Activated CD8-positive, alpha-beta memory T cell treated with anti-CD3 and anti-CD28 coated beads, Interleukin-2, amount 50 U/mL, for 48 hours (primary cell): ENCODE measurements at places on chromosomes 16 and 17.

DNA sequence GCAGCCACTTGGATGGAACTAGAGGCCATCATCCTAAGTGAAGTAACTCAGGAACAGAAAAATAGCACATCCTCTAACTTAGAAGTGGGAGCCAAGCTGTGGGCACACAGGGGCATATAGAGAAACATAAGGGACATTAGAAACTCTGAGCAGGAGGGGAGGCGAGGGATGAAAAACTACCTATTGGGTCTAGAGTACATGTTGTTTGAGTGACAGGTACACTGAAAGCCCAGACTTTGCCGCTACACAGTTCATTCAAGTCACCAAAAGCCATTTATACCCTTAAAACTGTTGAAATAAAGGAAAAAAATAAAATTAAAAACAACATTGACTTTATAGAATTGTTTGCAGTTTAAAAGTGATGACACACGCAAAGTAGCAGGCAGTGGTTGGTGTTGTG, 236.6 kb downstream of the SNX29 start:
- no peak for DNase-seq

DNA sequence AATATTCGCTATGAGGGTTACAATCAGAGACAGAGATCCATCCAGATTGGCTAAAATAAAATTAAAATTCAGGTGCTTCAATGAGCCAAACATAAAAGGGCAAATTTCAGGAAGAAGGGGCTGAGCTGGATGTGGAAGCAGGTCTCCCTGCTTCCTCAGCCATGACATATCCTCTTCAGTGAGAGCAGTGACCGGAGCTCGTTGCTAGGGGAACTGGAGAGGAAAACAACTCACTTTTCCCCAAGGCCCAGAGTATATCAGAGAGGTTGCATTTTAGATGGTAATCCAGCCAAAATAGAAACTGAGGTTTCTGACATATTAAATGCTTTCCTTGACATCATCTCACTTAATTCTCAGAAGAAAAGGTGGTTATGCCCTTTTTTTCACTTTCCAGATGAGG, 503.5 kb downstream of the HS3ST4 start:
- DNase-seq, result no peak

DNA sequence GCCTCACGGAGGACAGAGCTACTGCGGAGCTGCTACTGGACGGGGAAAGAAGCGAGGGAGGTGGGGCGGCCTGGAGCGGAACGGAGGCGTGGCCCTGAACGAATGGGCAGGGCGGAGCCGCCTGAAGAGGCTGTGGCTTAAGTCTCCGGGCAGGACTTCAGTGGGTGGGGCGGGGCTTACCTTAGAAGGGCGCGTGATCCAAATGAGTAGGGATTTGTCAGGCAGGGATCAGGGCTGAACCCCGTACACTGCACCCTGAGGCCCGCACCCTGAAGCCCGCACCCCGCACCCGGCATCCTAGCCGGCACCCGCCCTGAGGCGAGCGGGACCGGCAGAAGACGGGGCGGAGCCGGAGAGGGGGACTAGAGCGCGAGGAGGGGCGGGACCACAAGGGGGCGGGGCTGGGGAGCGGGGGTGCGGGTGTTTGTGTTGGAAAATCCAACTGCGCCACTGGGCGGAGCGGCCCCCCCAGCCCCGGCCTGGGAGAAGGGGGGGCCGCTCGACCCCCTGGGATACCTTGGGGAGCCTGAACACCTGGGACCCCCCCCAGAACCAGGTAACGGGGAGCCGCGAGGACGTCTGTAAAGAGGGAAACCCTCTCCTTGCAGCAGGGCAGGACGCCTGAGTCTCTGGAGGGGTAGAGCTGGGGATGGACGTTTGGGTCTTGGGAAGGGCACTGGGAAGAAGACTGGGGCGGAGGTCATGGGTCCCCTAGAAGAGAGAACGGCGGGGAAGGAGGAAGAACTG, at the start of gene KDM6B:
KDM6B (plus strand) TSS at position 423 of the 747 bp plus-strand sequence. CDS start 11,338 bp downstream, outside the sequence.
- peak; percentile 88 for DNase-seq

GRCh38 chr16:85090181-85090580, 22.1 kb downstream of the CIBAR2 start:
- no peak for DNase-seq

DNA sequence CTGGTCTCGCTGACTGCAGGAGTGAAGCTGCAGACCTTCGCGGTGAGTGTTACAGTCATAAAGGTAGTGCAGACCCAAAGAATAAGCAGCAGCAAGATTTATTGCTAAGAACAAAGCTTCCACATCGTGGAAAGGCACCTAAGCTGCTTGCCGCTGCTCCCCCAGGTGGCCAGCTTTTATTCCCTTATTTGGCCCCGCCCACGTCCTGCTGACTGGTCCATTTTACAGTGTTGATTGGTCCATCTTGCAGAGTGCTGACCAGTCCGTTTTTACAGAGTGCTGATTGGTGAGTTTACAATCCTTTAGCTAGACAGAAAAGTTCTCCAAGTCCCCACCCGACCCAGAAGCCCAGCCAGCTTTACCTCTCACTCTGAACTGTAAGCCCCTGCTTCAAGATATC, 227.8 kb downstream of the ABCC12 start:
- no peak for DNase-seq

DNA sequence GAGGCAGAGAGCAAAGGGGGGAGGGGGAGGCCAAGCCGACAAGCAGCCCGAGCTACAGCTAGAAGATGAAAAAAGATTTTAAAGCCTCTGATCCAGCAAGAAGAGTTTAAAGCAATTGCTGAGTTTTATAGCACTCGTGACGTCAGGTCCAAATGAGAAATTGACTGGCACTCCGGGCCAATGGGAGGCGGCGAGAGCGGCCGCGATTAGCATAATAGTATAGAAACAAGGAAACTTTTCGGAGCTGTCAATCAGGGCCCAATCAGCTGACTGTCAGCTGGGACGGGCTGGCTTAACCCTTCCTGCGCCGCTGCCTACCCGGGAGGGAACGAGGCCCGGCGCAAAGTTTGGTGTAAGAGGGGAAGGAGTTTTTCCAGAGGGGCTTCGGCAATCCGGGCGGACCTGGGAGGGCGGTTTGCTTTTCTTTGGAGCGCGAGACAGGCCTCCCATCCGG, at the start of gene MAF:
MAF (minus strand) TSS at position 100 of the 454 bp plus-strand sequence. CDS start 835 bp downstream, outside the sequence.
- DNase-seq, result peak; percentile 85

GRCh38 chr17:77677211-77677610, 281.3 kb upstream of the TNRC6C start:
- DNase-seq, result no peak

GRCh38 chr17:80365001-80365965, 49.7 kb upstream of the ENDOV start:
- no peak for DNase-seq

GRCh38 chr17:82938486-82938872, 98.7 kb upstream of the ZNF750 start:
- no peak for DNase-seq

DNA sequence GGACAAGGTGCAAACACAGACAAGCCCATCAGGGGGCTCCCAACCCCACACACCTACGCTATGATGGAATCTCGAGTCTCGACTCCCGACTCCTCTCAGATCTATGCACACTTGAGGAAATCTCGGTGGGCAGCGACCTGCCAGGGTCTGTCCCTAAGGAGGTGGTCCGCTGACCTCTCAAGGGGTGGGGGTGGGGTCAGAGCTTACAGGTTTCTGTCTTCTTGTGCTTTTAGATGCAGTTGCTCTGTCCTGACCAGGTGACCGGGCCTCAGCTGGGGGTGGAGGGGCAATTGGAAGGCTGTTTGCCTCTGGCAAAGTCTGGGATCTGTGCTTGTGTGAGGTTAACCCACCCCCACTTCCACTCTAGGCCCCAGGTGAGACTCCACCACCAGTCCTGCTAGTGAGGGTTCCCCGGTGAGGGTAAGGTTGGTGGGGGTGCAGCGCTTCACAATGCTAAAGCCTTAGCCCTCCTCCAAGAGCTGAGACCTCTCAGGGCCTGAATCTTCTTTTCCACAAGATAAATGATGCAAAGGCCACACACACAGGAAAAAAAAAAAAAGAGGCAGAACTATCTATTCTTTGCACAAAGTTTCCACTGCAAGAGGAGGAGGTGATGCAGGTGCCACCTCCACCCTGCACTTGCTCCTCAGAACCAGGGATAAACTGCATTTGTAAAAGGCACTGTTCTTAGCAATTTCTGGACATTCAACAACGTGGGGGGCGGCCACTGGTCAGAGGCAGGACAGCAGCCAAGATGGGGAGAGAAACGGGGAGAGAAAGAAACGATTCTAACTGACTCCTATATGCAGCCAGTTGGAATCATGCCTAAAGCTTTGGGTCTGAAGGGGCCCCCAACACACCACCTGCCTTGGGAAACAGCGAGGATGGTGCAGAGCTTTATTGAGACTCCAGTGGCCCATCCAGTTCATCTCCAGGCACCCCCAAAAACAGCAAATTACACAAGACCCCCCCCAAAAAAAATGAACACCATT, 4.1 kb downstream of the CISD3 start:
- DNase-seq, result no peak

- DNase-seq, result peak; percentile 76
Observed at GRCh38 chr17:59001158-59001814, 105.4 kb downstream of the TRIM37 start.

DNA sequence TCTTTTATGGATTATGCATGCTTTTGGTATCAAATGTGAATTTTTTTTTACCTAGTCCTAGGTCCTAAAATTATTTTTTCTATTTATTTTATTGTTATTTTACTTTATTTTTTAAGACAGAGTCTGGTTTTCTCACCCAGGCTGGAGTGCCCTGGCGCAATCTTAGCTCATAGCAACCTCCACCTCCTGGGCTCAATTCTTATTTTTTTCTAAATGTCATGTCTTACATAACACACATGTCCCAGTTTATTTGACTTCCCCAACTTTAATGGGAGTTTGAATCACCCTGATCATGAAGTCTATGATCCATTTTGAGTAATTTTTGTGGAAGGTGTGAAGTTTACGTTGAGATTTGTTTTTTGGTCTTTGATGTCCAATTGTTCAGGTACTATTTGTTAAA, 3.3 kb upstream of the CCL18 start:
- DNase-seq, result no peak

- DNase-seq, result no peak
Observed at GRCh38 chr17:37693328-37693727, 50.1 kb upstream of the DDX52 start.

- DNase-seq, result no peak
Observed at GRCh38 chr16:83878838-83879237, 20.1 kb upstream of the MLYCD start.

DNA sequence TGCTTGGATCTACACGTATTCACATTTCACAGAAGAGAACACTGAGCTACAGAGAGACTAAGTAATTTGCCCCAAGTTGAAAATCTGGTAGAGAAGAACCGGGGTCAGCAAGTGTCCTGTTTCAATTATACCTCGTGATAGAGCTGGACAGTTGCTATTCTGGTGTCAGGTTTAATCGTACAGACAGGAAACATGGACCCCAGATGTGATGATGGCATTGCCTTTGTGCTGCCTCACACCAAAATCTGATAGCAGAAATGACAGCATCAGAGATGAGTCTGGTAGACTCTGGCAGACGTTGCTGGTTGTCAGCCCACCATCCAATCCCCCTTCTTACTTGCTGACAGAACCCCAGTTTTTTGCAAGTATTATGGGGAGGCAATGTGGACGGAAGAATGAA, 112.1 kb upstream of the FOXF1 start:
- no peak for DNase-seq

DNA sequence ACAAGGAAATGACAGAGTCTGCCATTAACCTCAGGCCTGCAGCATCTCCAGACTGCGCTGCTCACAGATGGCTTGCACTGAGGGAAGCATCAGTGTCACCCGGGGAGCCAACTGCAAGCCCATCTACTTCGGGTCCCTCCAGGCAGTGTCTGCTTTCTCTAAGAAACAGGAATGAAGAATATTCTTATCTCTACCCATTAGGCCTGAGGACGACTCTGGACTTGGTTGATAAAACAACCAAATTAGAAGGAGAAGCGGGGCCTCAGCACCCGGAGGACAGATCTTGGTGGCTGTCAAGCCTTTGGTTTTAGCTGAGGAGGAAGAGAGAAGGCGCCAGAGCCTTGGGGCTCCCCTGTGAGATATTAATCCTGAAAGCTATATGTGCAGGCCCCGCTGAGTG, 19.5 kb upstream of the MGAT5B start:
- DNase-seq, result no peak

DNA sequence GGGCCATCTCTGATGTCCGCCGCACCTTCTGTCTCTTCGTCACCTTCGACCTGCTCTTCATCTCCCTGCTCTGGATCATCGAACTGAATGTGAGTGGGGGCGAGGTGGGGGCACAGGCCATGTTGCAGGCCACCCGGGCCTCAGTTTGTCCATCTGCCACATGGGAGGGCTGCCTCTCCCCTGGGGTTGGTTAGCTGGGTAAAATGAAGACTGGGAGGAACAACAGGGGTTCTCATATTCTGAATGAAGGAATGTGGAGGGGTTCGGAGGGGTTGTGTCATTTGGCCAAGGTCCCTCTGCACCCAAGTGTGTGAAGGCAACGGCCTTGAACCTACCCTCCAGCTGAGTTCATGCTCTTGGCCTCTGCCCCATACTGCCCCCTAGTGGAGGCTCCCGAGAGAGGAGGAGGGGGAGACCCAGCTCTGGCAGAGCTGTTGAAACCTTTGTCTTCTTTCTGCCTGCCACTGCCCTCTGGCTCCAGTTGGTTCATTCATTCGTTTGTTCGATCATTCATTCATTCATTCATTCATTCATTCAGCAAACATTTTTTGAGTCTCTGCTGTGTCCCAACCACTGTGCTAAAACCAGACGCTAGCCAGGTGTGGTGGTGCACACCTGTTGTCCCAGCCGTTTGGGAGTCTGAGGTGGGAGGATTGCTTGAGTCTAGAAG, 11.4 kb upstream of the TCAP start:
- peak; percentile 97 for DNase-seq

DNA sequence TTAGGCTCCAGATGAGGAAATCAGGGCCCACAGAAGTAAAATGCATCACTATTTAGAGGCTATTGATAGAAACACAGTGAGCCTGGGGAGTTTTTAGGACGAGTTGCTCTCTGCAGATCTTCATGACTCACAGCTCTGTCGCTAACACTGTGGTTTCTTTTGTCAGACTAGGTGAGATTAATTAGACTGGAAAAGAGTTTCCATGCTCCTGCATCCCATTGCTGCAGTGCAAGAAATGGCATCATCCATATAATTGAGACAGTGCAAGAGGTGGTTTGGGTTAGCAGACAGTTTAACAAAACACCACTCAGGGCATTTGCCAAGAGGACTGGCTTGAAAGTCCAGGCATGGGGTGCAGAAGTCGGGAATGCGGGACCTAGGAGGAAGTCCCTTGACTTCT, 198.8 kb upstream of the CACNG5 start:
- no peak for DNase-seq

DNA sequence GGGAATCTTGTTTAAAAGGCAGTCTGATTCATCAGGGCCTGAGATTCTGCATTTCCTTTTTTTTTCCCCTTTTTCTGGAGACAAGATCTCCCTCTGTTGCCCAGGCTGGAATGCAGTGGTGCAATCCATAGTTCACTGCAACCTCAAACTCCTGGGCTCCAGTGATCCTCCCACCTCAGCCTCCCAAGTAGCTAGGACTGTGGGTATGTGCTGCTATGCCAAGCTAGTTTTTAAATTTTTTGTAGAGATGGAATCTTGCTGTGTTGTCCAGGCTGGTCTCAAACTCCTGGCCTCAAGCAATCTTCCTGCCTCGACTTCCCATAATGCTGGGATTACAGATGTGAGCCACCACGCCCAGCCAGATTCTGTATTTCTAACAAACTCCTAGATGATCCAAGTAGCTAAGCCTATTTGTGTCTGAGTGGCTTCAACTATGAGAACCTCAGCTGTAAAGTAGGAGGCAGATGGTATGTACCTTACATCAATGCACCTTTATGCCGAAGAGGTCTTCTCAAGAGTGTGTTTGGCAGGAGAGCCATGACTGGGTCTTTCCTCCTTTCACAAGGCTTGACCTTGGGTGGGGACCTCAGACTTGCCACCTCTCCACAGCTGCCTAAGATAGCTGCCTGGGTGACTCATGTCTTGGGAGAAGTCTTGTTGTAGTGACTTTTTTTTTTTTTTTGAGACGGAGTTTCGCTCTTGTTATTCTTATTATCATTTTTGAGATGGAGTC, 10.9 kb downstream of the LDAF1 start:
- no peak for DNase-seq

GRCh38 chr17:49585422-49586027, 9.9 kb downstream of the NXPH3 start:
- DNase-seq, result no peak
